Head of caudate nucleus (tissue), 42 donors: ENCODE measurements at places on chromosomes 2 and 18.

DNA sequence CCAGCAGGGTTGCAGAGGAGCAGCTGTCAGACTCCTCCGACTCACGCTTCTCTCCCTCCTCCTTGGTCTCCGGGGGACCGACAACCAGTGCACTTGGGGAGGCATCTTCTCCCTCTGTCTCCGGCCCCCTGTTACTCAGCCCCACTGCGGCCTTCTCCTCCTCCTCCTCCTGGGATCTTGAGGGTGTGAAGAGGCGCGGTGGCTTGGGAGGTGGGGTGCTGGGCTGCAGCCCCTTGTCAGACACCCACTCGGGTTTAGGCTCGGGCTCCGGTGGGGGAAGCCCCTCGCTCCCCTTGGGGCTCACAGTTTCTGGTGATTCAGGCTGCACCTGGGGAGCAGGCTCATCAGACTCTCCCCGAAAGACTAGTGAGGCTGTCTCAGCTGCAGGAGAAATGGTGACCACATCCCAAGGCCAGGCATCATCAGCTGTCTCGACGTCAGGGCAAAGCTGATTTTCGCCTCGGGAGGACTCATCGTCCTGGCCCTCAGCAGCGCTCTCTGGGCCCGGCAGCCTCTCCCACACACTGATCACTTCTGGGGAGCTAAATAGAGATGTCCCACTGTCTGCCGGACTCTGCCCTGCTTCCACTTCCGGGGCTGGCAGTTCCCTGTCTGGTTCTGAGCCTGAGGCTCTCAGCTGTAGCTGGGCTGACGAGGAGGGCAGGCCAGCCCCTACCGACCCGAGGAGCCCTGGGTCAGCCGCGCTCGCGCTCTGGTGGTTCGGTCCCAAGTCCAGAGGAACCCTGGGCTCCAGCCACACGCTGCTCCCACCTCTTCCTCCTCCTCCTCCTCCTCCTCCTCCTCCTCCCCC is 9.0 kb upstream of the SFXN5 start:
- no peak for DNase-seq

DNA sequence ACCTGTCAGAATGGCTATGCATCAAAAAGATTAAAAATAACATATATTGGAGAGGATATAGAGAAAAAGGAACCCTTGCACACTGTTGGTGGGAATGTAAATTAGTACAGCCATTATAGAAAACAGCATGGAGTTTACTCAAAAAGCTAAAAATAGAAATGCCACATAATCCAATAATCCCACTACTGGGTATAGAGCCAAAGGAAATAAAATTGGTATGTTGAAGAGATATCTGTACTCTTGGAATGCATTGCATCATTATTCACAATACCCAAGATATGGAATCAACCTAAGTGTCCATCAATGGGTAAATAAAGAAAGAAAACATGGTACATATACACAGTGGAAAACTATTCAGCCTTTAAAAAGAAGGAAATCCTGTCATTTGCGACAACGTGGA is 77.2 kb downstream of the C1D start:
- no peak for DNase-seq

DNA sequence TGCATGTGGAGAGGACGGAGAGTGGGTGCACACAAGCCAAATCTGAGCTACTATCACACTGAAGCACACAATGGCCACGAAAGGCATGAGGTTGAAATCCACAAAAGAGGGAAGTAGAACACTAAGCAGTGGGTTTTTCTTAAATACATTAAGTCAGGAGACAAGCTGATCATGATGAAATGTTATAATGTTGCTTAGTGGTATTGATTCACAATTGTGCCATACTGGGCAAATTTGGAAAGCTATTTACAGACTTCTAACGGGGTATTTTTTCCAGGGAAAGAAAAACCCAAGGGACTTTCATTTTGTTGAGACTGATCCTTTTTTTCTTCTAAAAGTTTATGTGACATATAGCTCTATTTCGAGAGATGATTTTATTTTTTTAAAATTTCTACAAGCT is 100.8 kb upstream of the CNGA3 start:
- DNase-seq: no peak

- no peak for DNase-seq
These were observed 38.9 kb downstream of the HS6ST1 start for GRCh38 chr2:128279786-128280157.

DNA sequence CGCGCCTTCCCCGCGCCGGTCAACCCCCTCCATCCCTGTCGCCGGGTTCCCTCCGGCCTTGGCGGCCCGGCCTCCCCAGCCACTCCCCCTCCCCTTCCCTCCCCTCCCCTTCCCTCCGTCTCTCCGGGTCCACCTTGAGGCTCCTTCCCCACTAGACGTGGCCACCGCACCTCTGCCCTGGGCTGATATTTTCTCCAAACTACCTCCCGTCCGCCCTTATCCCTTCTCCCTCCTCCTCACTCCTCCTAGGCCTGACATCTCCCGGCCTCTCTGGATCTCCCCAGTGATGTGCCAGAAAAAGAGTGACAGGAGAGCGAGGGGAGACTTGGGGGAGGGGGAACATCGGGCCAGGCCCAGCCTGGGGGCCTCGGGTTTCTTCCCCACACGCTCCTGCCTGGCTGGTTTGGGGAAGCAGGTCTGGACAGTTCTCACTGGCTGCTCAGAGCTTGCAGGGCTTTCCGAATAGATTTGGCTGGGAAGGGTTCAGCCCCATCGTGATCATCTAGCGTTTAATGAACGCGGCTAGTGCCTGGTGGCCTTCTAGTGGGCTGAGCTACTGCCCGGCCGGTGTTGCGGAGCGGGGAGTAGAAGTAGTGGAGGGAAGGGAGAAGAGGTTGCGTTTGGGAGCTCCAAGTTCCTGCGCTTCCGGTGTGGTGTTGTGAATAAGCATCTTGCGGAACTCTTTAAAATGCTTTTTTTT is 641 bp downstream of the MAPRE3 start:
- peak; percentile 31 for DNase-seq

DNA sequence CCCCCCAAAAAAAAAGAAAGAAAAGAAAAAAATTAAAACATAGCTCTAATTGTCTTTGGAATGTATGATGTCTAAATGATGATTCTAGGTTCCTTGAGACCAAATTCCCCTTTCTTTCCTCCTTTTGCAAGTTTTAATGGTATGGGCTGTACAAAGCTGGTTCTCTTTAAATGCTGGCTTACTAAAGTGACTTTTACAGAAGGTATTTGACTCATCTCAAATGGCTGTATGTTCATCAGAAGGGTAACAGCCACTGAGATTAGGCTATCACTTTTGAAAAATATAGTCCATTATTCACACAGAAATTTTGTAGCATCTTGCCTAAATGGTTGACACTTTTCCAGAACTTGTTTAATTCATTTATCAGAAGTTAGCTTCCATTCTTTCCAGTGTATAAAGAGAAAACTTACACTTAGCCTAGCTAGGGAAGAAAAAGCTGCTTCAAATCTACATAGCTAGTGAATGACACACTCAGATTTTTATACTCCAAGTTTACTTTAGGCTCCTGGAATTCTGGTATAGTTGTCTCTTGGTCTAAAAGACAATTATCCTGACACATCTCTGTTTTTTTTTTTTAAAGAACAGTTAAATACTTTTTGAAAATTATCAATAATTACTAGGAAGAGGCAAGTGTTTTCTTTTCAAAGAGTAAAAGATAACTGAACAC is 622.6 kb downstream of the LRP1B start:
- DNase-seq: no peak

GRCh38 chr18:2348003-2348402 is 223.3 kb downstream of the METTL4 start:
- DNase-seq: no peak

GRCh38 chr2:65373365-65373918 is 59.0 kb downstream of the SPRED2 start:
- no peak for DNase-seq

- DNase-seq: peak; percentile 38
These were observed 1.5 kb upstream of the NR4A2 start for GRCh38 chr2:156333951-156334495.
